ENCODE measurements at places on chromosomes 7 and 10.

GRCh38 chr10:14648946-14649345, 125.8 kb downstream of the FAM107B start:
- DNase-seq: no peak

DNA sequence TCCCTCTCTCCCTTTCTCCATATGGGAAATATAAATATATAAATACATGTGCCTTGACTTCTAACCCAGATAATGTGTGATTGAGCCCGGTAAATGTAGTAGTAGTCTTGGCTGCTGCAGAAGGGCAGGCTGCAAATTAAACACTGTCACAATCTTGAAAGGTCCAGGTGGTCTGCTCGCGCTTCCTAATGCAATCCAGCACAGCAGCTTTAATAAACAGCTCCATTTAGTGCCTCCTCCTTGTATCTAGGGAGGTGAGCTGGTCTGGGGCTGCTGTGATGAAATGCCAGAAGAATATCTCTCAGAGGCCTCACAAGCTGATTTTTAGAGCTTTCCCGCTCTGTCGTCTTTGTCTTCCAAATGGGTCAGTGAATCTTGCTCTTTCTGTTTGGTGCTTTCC, 782 bp downstream of the POU6F2 start:
- no peak for DNase-seq

- no peak for DNase-seq
These were observed 37.4 kb upstream of the CFAP46 start for GRCh38 chr10:132979491-132980425.

- no peak for DNase-seq
These were observed 5.3 kb downstream of the PSAP start for GRCh38 chr10:71845410-71846405.

GRCh38 chr10:44014644-44015250, 366.1 kb upstream of the ZNF32 start:
- no peak for DNase-seq

DNA sequence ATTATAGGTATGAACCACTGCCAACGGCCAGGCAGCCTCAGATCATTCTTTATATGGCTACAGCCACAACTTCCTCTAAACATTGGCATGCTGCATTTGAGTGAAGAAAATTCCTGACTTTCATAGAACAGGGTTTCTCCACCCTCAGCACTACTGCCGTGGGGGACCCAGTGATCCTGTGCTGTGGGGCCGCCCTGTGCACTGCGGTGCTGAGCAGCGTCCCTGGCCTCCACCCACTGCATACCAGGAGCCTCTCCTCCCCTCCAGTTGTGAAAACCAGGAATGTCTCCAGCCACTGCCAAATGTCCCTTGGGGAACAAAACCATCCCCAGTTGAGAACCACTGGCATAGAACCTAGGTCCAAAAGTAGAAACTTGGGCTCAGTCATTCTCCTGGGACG, 15.8 kb downstream of the CNPY1 start:
- no peak for DNase-seq

DNA sequence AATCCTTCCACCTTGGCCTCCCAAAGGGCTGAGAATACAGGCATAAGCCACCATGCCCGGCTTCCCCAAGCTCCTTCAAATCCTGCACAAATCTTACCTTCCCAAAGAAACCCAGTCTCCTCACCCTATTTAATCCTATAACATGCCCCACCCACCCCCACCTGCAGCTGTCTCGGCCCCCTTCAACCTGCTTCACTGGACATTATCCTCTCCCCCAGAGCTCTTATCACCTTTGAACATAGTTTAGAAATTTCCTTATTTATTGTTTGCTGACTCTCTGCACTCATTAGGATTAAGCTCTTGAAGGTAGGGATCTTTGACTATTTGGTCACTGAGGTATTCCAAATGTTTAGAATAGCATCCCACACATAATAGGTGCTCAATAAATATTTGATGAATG, 3.5 kb downstream of the ZNF467 start:
- no peak for DNase-seq

DNA sequence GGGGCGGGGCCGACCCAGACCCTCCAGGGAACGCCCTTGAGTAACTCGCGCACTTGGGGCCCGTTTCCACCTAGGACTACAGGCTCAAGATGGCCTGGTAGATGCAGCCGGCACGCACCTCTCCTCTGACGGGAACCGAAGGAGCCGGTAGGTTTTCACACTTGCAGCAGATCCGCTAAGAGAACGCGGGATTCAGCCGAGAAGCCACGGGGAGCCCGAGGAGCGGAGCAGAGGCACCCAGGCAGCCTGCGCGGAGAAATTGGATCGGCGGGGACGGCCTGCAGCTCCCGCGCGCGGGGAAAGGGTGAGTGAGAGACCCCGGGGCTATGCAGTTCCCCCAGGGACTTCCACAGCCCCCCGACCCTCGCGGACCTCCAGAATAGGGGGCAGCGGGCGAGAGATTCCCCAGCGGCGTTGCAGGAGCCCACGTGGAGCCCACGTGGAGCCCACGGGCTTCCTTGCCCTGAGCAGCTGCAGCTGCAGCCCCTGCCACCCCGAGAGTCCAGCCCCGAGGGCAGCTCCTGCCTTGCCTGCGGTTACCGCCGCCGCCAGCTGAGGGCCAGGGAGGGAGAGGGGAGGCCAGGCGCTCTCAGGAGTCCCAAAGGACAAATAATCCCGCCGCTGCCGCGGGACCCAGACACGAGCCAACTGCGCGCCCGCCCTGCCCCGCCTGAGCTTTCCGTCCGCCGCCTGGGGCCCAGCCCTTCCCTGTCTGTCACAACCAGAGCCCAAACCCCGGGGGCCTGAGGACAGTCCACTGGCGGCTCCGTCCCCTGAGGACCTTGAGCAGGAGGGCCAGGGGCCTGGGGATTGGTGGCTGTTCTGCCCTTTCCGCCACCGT, 13.1 kb downstream of the IFT22 start:
- DNase-seq: peak; percentile 44

DNA sequence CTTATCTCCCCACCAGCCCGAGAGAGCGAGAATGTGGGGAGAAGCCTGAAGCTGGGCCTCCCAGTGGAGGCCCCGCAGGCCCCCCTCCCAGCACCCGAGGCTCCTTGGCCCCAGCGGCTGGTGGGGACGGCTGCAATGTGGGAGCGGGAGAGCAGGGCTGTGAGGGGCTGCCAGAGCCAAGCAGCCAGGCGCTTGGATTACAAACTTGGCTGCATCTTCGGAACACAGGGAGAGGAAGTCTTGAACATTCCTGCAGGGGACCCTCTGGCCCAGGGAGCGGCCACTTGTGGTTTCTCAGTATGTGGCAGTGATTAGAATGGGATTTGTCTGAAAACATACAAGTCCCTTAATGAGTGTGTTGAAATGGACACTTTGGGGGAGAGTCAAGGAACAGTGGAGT, 23.2 kb downstream of the ELN start:
- no peak for DNase-seq

DNA sequence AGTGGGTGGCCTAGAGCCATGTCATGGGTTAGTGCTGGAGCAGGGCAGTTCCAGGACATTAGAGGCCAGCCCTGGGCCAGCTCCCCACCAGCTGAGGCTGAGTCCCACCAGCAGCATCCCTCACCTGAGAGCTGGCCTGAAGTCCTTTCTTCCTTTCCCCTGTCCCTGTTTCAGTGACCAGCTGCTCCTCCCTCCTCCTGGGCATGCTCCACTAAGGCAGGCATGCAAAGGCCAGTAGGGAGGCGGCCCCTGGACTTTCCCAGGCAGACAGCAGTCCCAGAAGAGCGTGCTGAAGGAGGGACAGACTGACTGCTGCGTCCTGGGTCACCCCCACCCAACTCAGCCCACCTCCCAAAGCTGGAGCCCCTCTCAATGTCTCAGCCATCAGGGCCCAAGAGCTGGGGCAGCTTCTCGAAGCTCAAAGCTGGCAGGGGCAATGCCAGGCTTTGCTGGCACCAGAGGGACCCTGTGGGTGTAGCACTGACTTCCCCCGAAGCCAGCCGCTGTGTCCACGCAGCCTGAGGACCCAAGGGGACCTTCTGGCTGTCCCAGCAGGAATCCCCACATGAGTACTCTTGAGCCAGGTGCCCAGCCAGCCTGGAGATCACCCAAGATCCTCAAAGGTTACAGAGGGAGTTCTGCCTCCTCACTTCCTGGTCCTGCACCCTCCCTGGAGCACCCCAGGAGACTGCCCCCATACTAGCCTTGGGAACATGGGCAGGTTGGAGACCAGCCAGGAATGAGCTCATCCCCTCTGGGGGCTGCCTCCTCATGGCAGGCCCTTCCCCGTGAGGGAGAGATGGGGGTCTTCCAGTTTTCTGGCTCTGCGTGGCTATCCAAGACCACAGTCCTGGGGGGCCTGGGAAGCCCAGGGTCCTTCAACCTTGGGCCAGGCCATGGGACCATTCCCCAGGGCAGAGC, 35.2 kb upstream of the RET start:
- no peak for DNase-seq

- DNase-seq: no peak
These were observed 23.9 kb upstream of the ZNF716 start for GRCh38 chr7:57425969-57426628.

- DNase-seq: no peak
These were observed 373.9 kb downstream of the SFMBT2 start for GRCh38 chr10:7036951-7037350.

GRCh38 chr10:20185116-20185515, 368.9 kb downstream of the PLXDC2 start:
- no peak for DNase-seq

- no peak for DNase-seq
These were observed 196.6 kb upstream of the KIAA1217 start for GRCh38 chr10:24012249-24012803.

DNA sequence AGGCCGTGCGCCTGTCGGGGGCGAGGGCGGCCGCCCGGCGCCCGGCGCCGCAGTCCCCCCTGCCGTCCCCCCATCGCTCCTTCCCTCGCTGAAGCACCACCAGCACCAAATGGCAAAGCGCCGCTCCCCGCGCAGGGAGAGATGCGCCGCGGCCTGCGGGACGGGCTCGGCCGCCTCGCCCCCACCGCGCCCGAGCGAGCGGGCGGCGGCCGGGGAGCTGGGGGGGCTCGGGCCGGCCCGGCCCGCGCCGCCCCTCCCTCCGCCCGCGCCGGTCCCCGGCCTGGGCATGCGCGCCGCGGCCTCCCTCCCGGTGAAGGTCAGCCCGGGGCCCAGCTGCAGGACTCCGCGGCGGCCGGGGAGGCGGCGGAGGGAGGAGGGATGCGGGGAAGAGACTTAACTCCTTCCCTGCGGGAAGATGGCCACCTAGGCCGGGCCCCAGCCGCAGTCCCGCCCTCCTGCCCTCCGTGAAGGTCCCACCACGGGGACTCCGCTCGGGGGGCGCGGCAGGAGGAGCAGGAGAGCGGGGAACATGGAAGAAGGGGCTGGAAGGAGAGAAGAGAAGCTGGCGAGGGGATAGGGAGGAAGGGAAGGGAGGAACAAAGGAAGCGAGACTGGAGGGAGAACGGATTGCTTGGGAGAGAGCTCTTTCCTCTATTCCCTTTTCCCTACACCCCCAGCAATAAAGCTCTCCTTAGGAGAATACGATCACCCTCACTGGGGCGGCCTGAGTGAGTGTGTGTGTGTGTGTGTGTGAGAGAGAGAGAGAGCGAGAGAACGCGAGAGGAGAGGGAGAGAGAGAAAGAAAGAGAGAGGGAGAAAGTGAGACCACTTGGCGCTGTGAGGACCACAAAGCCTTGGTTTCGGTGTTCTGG, 3.4 kb upstream of the SMARCD3 start:
- no peak for DNase-seq

DNA sequence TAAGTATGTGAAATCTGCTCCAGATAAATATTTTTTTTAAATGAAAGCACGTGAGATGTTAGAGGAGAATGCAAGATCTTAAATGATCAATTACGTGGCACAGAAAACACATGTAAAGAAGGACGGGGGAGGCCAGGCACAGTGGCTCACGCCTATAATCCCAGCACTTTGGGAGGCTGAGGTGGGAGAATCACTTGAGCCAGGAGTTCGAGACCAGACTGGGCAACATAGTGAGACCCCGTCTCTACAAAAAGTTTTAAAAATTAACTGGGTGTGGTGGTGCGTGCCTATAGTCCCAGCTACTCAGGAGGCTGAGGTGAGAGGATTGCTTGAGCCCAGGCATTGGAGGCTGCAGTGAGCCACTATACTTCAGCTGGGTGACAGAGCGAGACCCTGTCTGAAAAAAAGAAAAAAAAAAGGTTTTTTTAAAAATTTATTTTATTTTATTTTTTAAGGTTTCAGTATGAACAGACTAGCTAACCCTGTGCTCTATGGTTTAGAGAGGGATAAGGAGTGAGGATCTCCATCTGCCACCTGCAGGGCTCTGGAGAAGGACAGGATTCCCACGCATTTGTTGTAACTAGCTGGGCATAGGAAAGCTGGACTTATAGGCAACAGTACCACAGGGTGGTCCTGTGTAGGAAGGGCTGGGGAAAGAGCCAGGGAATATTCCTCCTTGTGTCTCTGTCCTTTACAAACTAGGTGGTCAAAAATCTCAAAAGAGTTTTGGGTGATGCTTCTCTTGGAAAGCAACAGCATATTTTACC, 113.2 kb downstream of the SPAG6 start:
- DNase-seq: no peak

DNA sequence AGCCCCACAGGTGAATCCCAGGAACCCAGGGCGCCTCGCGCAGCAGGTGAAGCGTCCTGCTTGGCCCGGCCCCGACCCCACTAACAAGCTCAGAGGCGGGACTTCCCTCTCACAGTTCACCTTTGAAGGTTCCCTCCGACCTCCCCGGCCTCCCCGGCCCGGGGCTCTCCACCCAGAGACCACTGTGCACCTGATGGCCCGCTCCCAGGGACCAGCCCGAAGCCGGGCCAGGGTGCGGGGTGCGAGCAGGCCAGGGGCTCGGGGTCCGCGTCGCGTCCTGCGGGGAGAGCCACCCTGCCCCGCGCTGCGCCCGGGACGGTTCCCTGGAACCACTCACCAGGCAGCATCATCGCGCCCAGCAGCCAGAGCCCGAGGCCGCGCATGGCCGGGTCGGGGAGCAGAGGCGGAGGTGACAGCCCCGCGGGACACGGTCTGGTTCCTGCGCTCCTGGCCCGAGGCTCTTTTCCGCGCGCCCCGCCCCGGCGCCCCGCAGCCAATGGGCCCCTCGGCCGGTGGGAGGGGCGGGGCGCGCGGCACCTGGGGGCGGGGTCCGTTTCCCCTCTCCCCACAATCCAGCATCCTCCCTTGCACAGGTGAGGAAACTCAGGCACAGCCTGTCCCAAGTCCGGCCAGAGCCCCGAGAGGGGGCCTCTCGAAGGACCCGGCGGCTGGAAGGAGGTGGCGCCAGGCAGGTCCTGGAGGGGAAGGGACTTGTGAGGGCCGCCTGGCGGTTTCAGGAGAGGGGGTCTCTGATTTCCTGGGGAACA, at the start of gene ADAM8:
Gene ADAM8 (minus strand): TSS at position 434 of the 767 bp plus-strand sequence. CDS start 51 bp downstream, at position 383.
- peak; percentile 70 for DNase-seq

GRCh38 chr7:46387646-46388045, 466.6 kb upstream of the IGFBP3 start:
- DNase-seq: no peak

- DNase-seq: no peak
These were observed 127.7 kb downstream of the NRBF2 start for GRCh38 chr10:63260860-63261251.
